ENCODE measurements at places on chromosomes 2 and 18.

DNA sequence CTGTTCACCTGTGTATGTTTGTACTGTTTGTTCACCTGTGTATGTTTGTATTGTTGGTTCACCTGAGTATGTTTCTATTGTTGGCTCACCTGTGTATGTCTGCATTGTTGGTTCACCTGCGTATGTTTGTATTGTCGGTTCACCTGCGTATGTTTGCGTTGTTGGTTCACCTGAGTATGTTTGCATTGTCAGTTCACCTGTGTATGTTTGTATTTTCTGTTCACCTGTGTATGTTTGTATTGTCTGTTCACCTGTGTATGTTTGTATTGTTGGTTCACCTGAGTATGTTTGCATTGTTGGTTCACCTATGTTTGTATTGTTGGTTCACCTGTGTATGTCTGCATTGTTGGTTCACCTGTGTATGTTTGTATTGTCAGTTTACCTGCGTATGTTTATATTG, 14.6 kb downstream of the ADI1 start:
- DNase-seq, result no peak

DNA sequence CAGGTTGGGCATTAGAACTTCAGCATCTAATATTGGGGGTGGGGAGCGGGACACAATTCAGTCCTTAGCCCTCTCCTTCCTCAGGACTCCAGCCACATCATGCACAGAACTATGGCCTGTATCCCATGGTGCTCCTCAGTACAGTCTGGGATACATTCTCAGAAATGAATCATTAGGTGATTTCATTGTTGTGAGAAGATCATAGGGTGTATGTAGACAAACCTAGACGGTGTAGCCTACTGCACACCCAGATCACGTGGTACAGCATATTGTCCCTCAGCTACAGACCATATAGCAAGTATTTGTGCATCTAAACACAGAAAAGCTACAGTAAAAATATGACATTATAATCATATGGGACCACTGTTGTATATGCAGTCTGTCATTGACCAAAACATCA, 23.2 kb upstream of the IMP4 start:
- DNase-seq, result no peak

- no peak for DNase-seq
Measured at GRCh38 chr18:45854036-45854586, 28.6 kb downstream of the SIGLEC15 start.

DNA sequence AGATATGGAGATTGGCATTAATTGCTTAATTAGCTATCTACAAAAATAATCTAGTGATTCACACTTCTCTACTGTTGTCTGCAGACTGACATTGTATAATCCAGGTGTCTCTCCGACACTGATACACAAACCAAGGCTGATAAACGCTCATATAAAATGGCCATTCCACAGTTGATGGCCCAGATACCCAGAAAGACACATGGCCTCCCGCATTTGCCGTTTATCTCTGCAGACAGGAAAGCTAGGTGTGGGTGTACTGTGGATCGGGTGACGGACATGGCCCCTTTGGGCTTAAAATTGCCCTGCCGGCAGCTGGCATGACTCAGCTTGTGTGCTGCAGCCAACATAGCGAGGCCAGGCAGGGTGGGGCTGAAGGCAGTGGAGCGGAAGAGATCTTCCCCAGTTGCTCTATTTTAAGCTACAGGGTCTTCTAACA, 18.5 kb downstream of the PMAIP1 start:
- no peak for DNase-seq

DNA sequence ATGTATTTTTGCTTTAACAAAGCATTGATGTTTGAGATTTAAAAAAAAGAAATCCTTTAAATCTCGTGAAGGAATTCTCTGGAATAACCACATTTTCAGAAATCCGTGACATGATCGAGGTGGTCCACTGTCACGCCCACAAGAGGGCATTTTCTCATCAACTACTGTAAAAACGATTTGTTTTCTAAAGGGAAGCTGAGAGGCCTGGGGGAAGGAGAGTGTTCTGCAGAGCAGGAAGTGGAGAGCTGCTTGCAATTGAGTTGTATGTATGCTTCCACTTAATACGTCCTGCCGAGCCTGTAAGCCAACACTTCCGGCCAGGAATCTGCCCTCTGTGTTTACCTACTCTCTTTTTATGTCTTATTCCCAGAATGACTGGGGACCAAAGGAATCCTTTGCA, 19.4 kb downstream of the KLHL29 start:
- DNase-seq, result no peak

GRCh38 chr2:54545702-54546450, 89.7 kb downstream of the SPTBN1 start:
- no peak for DNase-seq

GRCh38 chr2:212005085-212005671, 533.4 kb downstream of the ERBB4 start:
- no peak for DNase-seq

- DNase-seq, result no peak
Measured at GRCh38 chr18:80154293-80154692, 45.2 kb downstream of the ADNP2 start.

DNA sequence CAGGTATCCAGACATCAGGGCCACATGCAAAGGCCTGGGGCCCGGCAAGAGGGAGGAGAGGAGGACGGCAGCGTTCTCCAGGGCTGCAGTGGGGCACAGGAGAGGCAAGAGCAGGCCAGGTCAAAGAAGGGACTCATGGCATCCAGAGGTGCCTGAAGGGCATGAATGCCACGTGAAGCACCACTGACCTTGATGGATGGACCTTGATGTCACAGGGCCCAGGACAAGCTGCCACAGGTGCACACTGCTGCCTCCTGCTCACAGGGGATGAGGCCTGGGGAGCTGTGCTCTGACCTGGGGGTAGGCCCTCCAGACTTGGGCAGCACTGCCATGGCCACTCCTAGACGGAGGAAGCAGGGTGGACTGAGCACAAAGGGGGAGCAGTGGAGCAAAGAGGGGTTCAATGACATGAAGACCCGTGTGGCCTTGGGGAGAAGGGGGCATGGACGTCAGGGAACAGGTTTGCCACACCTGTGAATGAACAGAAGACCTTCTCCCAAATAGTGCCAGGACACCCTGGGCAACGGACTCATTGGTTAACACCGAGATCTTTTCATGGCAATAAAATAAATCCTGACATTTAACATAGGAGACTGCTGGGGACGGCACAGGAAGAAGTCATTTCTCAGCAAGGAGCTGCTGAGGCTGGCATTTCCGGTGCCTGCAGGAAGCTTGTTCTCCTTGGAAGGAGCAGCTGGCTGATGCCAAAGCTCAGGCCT, 65.6 kb downstream of the EMX1 start:
- DNase-seq, result no peak

DNA sequence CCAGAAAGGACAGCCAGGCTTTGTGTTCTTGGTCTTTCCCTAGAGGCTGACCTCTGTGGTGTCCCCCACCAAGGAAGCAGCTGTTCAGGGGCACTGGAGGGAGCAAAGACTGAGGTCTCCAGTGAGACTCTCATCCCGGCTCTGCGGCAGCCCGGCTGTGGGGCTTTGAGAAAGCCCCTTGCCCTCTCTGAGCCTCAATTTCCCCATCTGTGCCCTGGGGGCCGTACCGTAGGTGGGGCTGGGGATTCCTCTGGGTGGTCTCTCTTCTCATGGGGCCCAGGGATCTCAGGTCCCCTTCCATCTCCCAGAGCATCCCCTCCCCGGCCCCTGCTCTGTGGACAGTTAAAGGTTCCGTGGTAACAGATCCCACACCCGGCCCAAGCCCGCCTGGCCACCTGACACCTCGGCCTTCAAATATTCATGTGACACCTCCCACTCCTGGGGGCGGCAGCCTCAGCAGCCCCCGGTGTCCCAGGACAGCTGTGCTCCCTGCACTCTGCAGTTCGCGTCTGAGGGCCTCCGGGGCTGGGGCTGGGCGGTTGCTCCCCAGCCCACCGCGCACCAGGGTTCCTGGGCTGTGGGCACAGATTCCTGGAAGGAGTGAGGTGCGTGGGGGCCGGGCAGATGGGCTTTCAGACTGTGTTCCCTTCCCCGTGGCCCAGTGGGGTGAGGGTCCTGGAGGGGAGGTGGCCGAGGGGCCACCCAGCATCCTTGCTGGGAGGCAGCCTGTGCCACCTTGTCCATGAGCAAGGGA, 15.1 kb upstream of the KLHL30 start:
- DNase-seq, result no peak

DNA sequence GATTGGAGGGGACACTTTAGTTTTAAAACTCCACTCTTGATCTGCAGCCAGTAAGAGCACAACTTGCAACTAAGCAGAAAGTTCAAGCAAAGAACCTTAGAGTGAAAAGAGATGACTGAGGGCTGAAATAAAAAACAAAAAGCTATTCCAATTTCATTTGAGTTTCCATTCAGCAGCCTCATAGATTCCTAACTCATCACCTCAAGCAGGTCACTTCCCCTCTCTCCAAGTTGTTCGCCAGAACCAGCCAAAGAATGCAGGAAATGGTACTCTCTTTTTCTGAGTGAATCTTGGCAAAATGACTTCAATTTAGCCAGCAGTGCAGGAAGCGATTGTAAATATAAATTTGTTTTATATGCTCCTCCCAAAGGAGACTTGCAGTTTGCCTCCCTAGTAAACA, 213.3 kb downstream of the SETBP1 start:
- no peak for DNase-seq

GRCh38 chr18:8277270-8277669, 332.0 kb upstream of the RAB12 start:
- DNase-seq, result no peak

DNA sequence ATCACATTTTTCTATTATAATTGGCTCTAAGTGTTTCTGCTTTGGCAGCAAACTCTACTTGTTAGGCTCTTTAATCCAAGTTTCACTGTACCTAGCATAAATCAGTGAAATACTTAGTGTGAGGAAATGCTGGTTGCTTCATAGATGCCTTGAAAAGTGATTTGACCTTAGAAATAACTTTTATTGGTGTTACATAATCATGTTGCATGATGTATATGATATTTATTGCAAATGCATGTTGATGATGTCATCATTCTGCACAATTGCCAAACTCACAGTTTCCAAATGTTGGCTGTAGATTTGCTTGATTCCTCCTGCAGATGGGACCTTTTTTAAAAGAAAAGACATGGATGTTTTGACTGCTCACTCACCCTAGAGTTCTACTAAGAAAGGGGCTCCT, 137.6 kb upstream of the BCL2L11 start:
- no peak for DNase-seq

DNA sequence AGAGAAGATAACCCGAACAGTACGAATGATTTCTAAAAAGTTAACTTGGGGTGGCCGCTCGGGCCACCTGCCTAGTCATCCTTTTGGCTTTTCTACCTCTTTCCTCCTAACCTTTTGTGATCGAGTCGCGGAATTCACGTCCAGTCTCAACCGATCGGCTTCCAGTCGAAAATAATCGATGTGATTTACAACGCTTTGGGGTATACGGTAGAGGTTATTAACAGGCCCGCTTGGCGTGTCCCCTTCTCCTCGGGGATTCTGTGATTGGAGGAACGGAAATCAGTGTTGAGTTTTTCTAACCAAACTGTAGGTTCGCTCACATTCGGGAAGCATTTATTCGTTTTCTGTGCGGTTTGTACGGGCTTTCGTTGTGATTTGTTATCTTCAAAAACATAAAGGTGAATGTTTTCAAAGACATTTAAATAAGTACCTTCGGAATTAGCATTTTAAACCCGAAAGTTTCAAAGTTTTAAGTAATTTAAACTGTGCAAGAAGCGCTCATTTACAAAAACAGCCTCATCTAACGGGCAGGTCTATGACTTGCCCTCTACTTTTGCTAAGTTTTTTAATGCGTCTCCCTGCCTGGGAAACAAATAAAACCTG, 588 bp upstream of the FOXI3 start:
- no peak for DNase-seq

- no peak for DNase-seq
Measured at GRCh38 chr18:57353940-57354461, 1.6 kb downstream of the ST8SIA3 start.

DNA sequence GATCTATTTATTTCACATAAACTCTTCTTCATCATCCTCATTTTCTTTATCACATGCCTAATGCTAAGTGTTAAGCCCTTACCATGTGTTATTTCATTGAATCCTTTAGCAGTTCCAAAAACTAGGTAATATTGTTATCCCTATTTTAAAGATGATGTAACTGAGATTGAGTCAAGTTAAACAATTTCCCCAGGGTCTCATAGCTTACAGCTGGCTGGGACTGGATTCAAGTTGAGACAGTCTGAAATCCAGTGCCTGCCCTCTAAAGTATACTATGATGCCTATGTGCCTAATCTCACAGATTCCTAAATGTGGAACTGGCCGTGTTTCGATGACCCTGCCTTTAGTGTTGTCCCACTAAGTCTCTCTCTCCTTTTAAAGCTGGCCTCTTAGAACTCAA, 108.5 kb downstream of the MAP2 start:
- no peak for DNase-seq

- no peak for DNase-seq
Measured at GRCh38 chr2:143357966-143358365, 228.7 kb downstream of the ARHGAP15 start.

- no peak for DNase-seq
Measured at GRCh38 chr18:210733-211132, 52.4 kb downstream of the USP14 start.

GRCh38 chr2:102114290-102114721, 28.2 kb upstream of the IL1R1 start:
- DNase-seq, result no peak

DNA sequence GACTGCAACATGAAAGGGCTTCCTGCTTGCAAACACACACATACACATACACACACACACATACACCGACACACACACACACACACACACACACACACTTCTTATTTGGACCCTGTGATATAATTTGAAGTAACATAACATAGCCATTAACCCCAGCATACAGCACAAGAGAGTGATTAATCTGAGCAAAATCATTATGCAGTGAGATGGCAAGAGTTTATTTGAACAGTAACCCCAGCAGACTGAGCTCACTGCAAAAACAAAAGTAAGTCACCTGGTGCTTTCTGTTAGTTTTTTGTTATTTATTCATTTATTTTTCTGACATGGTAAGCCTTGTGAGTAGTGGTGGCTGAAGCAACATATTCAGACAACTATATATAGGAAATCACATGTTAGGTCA, 93.7 kb downstream of the NOL4 start:
- DNase-seq, result no peak

DNA sequence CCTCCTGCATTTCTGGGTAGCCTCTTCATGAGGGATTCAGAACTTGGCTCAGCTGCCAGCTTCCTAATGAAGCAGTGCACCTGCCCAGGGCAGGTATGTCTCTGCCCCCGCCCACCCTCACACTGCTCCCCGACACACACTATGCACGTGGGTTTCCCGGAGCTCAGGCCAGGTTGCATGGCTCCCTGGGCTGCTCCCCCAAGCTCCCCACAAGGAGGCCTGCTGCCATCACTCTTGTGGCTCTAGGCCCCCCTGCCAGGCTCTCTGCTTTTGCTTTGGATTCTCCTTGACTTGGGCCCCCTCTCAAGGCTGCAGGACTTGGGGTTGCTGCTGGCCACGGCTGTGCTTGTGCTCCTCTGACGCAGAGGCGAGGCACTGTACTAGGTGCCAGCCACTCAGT, 43.6 kb downstream of the ADD2 start:
- DNase-seq, result no peak

- no peak for DNase-seq
Measured at GRCh38 chr2:219073413-219074129, 12.8 kb upstream of the IHH start.

DNA sequence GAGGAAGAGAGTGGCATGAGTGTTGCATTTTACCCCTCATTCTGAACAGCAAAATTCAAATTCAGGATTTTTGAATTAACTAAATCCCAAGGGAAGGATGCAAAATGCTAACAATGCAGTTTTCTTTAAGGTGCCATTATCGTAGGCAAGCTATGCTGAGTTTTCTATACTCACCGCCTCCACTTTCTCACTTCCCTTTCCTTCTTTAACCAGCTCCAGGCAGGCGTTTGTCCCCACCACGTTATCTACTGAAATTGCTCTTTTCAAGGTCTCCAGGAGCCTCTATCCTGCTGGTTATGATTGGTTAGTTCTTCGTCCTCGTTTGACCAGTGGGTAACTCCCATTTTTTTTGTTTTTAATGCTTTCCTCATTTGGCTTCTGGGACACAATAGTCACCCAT, 1.8 kb upstream of the CPO start:
- DNase-seq, result no peak
